ENCODE measurements at places on chromosomes 4 and X. TPM values are rescaled to one million over a fixed set of nuclear protein-coding genes. Genes with fewer than 3 reads are reported as not detected.
A peak's percentile ranks its signal among the peaks of the same experiment; 100 is the strongest.

- no peak for DNase-seq
Observed at GRCh38 chr4:167787231-167787630, 305.1 kb upstream of the ANXA10 start.

- DNase-seq = no peak
Observed at GRCh38 chr4:23680671-23681518, 209.0 kb downstream of the PPARGC1A start.

DNA sequence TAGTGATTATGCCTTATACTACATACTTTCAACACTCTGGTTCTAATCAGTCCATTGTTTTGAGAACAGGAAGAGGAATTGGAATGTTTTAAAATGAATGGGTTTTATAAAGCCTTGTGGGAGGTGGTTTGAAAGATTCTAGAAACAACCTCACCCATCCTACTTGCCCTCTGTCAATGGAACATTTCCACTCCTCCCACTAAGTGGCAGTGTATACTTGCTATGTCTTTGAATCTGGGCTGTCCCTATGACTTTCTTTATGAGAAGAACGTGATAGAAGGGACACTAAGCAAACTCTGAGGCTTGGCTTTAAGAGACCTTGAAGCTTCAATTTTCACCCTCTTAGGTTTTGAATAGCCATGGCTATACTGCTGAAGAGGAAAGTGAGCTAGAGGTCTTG, 611.2 kb downstream of the PPP4R3C start:
- no peak for DNase-seq

- no peak for DNase-seq
Observed at GRCh38 chrX:121562616-121563015, 515.2 kb downstream of the GLUD2 start.

DNA sequence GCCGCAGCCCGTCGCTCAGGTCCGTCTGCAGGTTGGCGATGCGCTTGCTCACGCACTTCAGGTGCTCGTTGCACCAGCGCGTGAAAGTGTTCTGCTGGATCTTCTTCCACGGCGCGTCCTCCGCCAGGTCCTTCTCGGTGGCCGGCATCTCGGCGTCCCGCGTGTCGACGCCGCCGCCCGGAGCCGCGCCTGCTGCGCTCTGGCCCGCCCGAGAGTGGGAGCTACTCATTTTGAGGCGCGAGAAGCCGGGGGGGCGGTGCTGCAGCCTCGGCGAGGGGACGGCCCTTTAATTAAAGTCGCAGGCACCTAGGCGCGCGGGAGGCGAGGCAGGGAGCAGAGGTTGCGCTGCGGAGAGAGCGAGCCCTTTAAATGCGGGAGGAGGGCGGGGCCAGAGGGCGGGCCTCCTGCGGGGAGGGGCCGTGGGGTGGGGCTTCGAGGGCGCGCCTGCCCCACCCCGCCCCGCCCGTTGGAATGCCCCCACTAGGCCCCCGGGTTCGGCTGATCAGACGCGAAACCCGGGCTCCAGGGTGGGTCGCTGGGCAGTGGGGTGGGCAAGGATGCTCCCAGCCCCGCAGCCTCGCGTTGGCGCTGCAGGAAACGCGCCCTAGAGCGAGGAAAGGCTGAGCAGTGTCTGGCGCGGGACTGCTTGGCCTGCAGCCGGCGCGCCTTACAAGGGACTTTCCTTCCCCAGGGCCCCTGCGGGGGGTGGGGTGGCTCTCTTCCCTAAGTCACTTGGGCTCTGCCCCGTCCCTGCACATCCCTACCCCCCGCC, 3.2 kb downstream of the FLNA start:
- peak; percentile 97 for DNase-seq

- DNase-seq = no peak
Observed at GRCh38 chr4:34181891-34182290, 2062.4 kb downstream of the ARAP2 start.

DNA sequence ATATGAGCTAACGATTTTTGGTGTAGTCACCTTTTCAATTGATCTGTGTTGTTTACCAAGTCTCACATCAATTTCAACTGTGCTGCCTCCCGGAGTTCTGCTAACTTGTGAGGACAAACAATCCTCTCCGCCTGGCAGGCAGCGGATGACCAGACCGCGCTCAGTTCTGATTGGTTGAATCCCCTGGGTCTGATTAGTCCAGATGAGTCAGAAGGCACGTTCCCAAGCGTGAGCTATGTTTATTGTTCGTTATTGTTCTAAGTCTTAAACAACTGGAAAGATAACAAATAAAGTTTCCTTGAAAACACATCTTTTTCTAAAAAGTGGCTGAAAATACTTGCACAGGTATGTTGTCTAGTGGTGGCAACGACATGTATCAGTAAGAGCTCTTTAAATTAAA, 37.9 kb upstream of the TRPC3 start:
- DNase-seq = no peak

- peak; percentile 56 for DNase-seq
Observed at GRCh38 chr4:8352368-8353157, 83.0 kb downstream of the HTRA3 start.

DNA sequence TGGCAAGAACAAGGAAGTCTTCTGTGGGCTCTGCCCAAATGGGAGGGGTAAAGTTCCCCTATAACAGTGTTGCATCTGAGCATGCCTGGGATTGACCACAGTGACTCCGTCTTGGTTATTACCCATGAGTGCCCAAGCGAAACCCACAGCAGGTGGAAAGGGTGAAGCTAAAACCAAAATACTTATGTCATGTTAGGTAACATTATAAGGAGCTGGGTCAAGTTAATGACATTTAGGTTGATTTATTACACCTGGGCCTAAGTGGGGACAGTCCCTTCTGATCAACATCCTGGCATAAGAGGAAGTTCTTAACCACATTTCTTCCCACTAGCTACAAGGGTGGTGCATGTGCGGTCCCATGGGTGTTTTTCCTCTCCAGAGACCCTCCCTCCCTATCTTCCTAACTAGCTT, 1.3 kb upstream of the ZNF732 start:
- DNase-seq = no peak

DNA sequence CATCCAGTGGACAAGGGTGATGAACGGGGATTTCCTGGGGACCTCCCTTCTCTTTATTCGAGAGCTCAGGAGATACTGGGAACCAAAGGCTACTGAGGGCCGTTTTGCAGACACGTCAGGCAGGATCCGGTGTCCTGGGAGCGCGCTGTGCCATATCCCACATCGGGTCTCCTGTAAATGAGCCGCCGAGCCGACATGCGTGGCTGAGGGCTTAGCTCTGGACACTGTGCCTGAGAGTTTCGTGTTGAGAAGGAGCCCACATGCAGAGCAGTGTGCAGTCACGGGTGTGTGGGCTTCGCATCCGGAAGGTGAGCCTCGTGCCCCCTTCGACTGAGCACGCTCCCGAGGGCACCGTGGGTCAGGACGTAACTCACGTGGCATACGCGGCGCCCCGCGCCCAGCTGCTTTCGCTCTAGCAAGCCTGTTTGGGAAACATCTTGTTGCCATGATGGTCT, 28.5 kb upstream of the HGFAC start:
- peak; percentile 40 for DNase-seq

DNA sequence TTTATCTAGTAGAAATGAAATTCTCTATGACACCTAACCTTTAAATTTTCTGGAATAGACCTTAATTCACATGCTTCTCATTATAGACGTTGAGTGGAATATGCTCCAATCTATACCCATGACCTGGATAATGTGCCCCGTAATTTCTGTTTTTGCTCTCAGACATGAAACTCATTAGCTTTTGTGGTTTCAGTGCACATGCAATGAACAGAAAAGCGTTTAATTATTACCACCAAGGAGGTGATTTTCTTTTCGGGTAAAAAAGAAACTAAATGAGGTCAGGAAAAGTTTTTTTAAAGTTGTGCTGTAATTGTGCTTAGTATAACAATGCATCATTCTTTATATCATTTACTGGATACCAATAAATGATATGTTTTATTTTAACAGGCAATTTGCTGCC, 1703.9 kb upstream of the TENM3 start:
- no peak for DNase-seq

GRCh38 chr4:184357772-184358171, 116.6 kb downstream of the IRF2 start:
- no peak for DNase-seq

GRCh38 chr4:99062120-99062519, 26.5 kb downstream of the ADH5 start:
- DNase-seq = no peak

DNA sequence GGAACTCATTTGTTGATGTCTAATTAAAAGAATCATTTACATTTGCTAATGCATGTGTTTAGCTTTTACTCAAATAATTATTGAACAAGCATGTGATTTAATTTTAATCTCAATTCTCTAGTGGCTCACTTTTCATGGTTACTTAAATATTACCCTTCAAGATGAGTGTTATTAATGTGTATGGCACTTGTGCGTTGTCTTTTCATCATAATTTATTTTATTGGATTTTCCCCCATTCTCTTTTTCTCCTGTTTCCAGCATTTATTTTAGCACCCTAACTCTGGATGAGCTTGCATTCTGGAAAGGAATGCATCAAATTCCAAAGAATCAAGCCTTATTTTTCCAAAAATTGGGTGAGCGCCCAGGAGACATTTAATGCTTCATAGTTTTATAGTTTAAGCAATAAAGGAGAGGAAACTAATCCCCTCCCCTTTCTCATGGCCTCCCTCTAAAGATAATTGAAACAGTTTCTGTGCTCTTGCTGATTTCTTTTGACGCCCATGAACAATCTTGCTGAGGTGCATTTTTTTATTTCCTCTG, 191.1 kb upstream of the FAT4 start:
- no peak for DNase-seq

DNA sequence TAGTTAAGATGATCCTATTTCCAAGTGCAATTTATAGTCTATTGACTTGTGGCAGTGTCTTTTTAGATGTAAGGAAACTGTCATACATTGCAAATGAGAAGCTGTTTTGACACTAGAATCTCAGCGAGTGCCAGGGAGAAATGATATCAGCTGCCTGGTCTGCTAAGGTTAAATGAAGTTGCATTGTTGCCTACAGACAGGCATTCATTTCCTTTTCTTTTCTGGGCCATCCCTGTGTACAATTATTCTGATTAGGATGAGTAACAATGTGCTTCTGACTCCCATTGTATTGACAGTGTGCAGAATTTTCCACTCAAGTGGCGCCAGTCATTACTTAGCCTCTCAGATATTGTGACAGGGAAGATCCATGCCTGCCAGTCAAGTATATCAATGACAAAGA, 231.2 kb downstream of the GPAT3 start:
- DNase-seq = no peak

- no peak for DNase-seq
Observed at GRCh38 chrX:15617111-15617510, 16.4 kb upstream of the ACE2 start.

DNA sequence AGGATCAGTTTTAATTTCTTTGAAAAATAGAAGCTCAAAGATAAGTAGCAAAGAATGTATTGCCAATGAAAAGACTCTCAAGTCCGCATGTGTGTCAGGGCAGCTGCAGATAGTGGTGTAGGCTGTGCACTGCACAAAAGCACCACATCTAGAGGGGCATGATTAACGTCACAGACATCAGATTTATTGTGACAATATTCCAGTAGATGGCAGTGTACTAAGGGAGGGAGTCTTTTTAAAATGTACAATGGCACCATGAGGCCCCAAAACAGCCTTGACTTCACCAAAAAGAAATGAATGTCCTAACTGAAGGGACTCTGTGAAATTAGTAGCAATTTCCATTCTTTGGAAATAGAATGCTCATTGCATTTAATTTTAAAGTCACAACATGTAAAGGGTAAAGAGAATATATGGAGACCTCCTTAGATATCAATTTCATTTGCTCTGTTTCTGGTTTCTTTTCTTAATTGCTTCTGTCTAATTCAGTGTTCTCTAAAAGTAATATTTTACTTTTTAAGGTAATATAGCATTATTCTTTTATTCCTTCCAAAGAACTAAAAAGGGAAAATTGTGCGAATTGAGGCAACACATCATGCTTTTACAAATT, 98.4 kb downstream of the ZNF827 start:
- DNase-seq = no peak

GRCh38 chr4:86926435-86927086, 8.2 kb upstream of the AFF1 start:
- DNase-seq = no peak

DNA sequence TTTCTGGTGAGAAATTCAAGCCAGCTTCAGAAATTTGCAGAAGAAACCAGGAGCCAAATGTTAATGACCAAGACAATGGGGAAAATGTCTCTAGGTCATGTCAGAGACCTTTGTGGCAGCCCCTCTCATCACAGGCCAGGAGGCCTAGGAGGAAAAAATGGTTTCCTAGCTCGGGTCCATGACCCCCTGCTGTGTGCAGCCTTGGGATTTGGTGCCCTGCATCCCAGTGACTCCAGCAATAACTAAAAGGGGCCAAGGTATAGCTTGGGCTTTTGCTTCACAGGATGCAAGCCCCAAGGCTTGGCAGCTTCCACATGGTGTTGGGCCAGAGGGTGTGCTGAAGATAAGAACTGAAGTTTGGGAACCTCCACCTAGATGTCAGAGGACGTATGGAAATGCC, 814.7 kb upstream of the SLIT2 start:
- no peak for DNase-seq

- DNase-seq = no peak
Observed at GRCh38 chr4:14445882-14446281, 556.4 kb upstream of the CPEB2 start.

- DNase-seq = no peak
Observed at GRCh38 chr4:100422894-100423293, 94.9 kb downstream of the EMCN start.

DNA sequence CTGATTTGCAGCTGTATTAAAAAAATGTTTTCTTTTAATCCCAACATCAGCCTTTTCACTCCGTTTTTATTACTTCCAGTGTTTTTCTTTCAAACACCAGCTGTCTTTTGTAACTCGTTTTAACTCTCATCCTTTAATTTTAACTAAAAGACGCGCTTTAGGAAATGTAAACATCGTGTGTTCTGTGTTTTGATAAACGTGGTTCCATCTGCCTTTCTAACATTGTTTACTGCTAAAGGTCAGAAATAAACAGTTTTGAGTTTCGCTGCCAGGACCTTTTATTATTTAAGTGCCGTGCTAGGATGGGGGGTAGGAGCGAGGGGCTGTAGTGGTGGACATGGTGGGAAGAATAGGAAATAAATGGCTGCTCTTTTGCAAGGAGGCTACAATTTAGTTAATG, 1.5 kb downstream of the N4BP2 start:
- DNase-seq = no peak

- no peak for DNase-seq
Observed at GRCh38 chr4:153809916-153810810, 21.3 kb upstream of the SFRP2 start.

DNA sequence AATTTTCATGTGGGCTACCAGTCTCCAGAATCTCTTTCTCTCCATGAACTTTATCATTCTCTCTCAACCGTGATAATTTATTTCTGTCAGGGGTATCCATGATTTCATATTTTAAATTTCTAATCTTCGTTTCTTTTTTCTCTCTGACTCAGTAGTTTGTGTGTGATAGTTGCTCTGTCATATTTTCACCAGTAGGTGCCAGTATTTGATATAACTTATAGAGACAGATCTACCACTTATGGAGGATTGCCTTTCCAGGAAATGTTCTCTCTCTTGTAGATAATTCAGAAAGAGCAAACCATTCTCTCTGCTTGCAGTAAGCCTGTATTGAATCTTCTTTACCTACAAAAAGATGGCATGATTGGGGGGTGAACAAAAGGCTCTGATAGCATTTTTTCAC, 79.3 kb upstream of the DYNLT3 start:
- no peak for DNase-seq

GRCh38 chrX:56268888-56269287, 36.7 kb downstream of the KLF8 start:
- DNase-seq = no peak

The MAGEB10 gene
- not detected for polyA plus RNA-seq

The BCAP31 gene
- polyA plus RNA-seq = 61.3 TPM

The GPR119 gene
- not detected for polyA plus RNA-seq

The ARL9 gene
- polyA plus RNA-seq = 0.47 TPM

The TRIM2 gene
- polyA plus RNA-seq = 19.8 TPM

The PF4V1 gene
- not detected for polyA plus RNA-seq

The CXorf49 gene
- not detected for polyA plus RNA-seq

The SNCA gene
- 5.4 TPM for polyA plus RNA-seq

The LDB2 gene
- polyA plus RNA-seq = 2.1 TPM

The IL2 gene
- 0.15 TPM for polyA plus RNA-seq

The COX7B gene
- polyA plus RNA-seq = 1,083 TPM
